ENCODE measurements at places on chromosomes 7 and 10.

GRCh38 chr10:88499569-88500470, 83.3 kb downstream of the RNLS start:
- no peak for DNase-seq

DNA sequence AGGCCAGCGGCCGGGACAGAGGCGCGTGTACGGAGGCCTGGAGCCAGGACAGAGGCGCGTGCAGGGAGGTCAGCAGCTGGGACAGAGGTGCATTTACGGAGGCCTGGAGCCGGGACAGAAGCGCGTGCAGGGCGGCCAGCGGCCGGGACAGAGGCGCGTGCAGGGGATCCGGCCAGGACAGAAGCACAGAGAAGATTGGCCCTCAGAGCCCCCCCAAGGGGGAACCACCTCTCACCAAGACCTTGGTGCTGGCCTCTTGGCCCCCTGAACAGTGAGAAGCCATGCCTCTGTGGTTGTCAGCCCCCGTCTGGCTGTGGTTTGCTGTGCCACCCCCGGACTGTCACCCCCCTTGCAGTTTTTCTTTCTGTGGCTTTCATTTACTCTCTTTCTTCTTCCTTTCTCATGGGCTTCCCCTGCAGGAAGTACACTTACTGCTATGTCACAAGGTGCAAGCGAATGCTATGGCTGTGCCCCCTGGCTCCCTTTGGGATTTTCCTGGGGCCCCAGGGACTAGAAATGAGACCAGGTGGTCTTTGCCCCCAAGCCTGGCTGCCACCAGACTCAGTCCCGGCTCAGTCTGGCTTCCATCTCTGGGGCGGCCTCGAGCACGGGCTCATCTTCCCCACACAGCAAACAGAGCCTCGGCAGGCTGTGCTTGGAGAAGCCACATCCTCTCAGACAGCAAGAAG, 41.1 kb downstream of the INSIG1 start:
- DNase-seq: no peak

- DNase-seq: no peak
Measured at GRCh38 chr7:151135525-151135845, 32.0 kb downstream of the GBX1 start.

GRCh38 chr7:29922921-29923700, 66.5 kb downstream of the SCRN1 start:
- DNase-seq: no peak

DNA sequence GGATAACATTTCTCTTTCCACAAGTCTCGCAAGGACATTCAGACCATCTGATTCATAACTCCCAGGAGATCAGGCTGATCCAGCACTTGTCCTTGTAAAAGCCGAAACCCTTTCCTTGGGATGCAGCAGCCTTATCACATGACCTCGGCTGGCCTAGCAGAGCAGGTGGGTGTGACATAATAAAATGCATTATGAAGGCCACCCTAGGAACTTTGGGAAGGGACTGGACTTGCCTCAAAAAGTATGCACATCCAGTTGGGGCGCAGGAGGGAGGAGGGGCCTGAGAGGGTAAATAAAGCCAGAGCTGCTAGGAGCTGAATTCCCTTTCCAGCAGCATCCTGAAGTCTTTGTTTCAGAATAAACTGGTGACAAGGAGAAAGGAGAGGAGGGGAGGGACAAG, 260.8 kb downstream of the SNX13 start:
- no peak for DNase-seq

DNA sequence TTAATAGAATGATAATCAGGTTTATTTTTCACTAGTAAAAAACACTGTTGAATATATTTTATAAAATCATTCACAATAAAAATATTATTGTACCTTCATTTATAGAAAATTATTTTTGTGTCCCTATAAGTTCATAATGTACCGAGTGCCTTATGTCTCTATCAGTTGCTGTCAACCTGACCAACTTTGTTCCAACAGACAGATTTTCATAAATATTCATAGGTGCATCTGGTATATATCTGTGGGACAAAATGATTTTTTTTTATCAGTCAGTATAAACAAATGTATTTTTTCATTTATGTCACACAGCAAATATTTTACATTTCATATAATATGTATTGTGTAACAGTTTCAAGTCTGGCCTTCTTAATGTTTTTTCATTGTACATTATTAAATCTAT, 195.9 kb downstream of the HGF start:
- no peak for DNase-seq

Data from activated CD4-positive, alpha-beta T cell treated with anti-CD3 and anti-CD28 coated beads for 1 hour (primary cell).